KG1 (cell line): ENCODE measurements at places on chromosomes 11 and 22.

DNA sequence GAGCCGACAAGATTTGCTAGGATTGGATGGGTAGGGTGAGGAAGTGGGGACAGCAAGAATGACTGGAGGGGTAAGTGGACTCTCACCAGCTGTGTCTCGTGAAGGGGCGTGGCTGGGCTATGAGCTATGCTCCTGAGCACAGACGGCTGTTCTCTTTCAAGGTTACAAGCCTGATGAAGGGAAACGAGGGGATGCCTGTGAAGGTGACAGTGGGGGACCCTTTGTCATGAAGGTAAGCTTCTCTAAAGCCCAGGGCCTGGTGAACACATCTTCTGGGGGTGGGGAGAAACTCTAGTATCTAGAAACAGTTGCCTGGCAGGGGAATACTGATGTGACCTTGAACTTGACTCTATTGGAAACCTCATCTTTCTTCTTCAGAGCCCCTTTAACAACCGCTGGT is 19.9 kb downstream of the F2 start:
- DNase-seq = no peak

DNA sequence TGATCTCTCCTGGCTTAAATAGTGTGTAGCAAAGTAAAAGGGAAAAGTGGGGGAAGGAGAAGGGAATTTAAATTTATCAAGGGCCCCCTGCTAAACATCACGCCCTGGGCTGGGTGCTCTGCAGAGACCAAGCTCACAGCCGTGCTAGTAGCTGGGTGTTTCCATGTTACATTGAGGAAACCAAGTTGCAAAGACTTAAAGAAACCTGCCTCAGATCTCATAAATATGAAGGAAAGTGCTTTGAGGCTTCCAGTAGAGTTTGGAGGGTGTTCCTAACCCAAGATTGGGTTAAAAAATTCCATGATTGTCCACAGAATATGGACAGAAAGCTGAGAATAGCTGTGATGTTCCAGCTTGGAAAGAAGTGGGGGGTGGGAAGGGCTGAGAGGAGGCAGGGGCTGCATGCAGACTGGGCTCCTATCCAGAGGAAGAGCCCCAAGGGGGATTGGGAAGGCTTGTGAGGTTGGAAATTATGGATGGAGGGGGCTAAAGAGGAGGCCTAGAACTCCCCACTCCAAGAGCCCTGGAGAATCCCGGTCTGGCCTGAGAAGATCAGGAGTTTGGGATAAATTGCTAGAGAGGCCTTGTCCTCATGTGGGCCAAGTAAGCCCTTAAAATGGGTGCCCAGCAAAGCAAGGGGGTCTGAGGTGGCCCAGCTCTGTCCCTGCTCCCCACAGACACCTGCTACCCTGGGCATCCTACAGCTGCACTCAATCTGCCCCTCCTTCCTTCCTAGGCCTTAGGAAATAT is 25.0 kb upstream of the OAF start:
- DNase-seq = no peak

DNA sequence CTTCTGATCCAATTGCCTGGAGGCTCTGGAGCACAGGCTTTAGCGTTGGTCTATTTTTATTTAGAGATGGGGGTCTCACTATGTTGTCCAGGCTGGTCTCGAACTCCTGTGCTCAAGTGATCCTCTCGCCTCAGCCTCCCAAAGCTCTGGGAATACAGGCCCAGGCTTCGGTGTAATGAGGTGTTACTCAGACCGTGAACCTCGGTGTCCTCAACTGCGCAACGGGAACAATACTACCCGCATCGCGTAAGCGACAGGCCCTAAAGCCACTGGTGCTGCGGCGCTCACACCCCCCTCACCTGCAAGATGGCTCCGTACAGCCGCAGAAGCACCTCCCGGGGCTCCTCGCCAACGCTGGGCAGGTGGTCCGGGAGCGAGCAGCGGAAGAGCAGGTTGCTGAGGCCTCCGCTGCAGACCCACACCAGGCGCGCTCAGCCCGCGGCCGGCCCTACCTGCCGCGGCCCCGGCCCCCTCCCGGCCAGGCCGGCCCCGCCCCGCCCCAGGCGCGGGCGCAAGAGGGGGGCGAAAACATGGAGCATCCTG is 628 bp downstream of the CHKB start:
- no peak for DNase-seq

- DNase-seq = no peak
Measured at GRCh38 chr11:57475191-57475590, 14.9 kb downstream of the RTN4RL2 start.

- DNase-seq = no peak
Measured at GRCh38 chr11:85989746-85990145, 79.1 kb downstream of the PICALM start.

GRCh38 chr22:42173183-42173926 is 42.7 kb upstream of the CYP2D6 start:
- no peak for DNase-seq

DNA sequence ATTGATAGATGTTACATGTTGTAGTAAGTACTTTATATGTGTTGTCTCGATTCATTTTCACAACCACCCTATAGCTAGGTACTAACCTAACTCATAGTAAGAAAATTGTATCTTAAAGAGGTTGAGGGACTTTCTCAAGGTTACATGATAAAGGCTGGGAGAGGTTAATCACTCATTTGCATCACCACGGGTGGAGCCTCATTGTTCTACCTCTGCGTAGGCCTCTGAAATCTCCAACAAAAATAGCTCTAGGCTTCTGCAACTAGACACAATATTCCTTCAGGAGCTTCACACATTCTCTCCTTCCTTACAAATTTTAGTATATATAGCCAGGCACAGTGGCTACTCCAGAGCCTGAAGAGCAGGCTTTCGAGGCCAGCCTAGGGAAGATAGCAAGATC is 408.9 kb upstream of the ANO5 start:
- DNase-seq = no peak

- no peak for DNase-seq
Measured at GRCh38 chr11:31417816-31418215, 48.2 kb downstream of the DNAJC24 start.

DNA sequence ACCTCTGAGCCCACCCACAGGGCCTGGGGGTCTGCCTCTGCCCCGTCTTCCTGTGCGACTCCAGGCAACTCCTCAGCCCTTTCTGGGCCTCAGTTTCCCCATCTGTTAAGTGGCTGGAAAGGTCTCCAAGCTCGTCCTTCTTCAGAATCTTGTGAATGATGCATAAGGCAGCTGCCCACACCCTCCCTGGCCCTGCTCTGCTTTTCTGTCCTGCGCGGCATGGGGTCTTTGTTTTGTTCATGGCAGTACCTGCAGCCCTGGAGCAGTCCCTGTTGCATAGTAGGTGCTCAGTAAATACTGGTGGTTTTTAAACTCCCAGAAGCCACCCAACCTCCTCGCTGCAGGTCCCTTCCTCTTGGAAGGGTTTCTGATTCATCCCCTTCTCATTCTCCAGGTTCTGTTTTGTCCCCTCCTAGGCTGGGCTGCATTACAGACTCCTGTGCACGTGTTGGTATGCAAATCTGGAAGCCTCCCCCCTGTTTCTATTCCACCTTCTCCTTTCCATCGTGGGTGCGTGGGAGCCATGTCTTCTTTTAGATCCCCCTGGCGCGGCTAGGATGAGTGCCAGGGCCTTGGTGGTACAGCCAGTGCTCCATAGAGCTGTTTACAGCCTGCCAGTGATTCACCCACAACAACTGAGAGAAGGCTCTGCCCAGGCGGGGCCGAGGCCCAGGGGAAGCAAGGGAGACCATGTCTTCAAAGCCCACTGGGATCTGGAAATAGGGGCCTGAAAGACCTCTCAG is 19.3 kb upstream of the SYT7 start:
- no peak for DNase-seq

DNA sequence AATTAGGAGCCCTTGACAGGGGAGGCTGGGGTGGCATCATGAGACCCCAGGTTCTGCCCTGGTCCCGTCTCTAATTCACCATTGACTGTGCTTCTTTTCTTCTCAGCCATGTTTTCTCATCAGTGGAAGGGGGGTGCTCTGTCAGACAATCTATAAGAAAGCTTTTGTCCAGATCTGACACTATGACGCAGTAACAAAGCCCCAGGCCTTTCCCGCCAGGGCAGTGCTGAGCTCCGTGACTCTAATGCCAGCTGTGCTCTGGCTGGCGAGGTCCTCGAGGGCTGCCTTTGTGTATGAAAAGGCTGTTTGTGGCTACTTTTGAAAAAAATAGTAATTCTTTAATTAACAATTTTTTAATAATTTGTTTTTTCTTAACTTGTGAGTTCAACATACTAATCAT is 3.2 kb downstream of the CD6 start:
- DNase-seq = no peak

DNA sequence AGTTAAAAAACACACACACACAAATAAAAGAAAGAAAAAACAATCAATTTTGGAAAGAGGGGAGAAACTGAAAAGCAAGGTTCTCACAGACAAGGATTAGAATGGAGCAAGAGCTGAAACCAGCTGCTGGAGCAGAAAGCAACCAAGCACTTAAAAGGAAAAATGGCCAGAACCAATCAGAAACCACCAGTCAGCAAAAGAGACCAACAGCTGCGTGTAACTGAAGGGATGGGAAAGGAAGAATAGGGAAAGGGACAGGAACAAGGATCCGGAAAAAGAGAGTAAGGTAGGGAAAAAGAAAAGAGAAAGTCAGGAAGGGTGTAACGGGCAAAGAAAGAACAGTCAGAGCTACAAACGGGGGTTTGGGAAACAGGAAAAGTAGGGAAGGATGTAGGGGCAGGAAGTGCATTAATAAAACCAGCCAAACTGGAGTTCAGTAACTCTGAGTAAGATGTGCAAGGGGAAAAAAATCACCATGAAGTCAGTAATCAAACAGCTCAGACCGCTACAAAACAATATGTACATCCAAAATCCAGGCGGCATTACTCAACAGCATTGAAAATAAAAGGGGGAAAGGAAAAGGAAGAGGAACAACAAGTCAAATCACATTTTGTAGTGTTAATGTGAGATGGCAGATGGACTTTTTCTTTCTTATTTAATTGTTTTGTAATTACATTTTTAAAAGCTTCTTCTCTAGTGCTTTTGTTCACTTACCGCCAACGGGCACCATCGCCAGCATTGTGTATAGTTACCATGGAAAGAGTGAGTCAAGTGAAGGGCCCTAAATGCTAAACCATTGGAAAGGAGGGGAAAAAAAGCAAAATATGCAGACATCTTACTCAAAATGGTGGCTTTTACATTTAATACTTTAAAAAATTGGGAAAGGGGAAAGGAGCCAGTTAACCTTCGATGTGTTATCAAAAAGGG is 49.2 kb downstream of the APOL5 start:
- DNase-seq = no peak

GRCh38 chr11:121405646-121406045 is 46.5 kb upstream of the SORL1 start:
- DNase-seq = no peak
